ENCODE measurements at places on chromosomes 11 and 22.

DNA sequence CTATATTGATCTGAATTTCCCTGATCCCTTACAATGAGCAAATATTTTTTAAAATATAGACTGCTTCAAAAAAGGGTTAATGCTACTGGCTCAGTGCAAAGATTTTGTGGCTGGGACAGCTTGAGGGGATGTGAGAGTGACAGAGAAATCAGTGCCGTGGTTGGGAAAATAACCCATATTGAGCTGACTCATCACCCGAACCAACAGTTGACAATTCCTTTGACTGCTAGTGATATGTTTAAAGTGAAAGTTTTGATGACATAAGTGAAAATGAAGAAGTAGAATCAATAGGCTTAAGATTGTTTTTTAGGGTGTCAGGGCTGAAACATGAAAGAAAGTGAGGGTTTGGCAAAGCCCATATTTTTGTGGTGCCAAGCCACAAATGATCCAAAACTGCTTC, 257.1 kb upstream of the TENM4 start:
- DNase-seq: no peak

DNA sequence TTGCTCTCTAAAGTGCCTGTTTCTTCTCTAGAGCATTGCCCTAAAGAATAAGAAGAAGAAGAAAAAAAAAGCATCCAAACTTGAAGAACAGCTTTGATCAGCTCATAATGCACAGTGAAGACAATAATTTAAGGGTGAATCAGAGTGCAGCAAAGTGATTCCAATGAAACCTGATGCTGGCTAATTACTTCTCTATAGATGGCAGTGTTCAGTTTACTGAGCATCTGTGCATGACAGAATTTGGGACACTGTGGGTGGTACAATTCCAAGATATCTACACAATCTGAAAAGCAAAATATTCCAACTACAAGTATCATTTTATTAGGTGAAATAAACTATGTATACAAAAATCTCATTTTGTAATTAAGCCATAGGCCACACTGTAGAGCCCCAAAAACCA, 450.5 kb upstream of the CCDC90B start:
- no peak for DNase-seq

GRCh38 chr11:124882339-124883071, 15.2 kb downstream of the ROBO4 start:
- no peak for DNase-seq

DNA sequence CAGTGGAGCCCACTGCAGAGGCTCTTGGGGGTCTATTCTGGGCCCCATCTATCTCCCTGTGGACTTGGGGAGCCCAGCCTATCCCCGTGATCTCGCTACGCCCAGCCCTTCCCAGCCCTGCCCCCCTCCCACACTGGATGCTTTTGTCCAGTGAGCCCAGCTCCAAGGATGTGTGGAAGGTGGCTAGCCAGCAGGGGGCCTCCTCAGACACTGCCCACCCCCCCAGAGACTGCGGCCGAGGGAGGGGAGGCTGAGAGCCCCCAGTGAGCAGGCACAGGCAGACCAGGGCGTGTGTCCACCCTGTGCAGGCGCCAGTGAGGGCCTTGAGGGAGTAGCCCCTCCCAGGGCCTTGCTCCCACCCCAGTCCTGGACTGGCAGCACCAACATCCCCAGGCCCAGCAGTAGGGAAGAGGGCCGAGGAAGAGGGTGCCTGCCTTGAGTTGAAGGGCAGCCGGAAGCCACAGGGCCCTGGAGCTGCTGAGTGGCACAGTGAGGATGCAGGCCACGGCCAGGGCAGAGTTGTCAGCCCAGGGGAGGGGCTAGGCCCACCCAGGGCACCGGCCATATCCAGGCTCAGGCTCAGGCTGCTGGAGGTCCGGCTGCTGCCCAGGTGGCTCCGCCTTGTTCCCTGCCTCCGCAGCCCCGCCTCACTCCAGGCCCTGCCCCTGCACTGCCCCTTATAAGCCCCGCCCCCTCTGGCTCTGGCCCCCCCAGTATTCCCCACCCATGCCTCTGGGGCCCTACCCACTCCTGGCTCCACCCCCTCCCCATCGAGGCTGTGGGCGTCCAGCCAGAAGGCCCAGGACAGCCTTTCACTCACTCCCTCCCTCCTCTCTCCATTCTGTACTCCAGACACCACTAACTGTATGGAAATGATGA, 28.0 kb downstream of the MOB2 start:
- DNase-seq: peak; percentile 25

DNA sequence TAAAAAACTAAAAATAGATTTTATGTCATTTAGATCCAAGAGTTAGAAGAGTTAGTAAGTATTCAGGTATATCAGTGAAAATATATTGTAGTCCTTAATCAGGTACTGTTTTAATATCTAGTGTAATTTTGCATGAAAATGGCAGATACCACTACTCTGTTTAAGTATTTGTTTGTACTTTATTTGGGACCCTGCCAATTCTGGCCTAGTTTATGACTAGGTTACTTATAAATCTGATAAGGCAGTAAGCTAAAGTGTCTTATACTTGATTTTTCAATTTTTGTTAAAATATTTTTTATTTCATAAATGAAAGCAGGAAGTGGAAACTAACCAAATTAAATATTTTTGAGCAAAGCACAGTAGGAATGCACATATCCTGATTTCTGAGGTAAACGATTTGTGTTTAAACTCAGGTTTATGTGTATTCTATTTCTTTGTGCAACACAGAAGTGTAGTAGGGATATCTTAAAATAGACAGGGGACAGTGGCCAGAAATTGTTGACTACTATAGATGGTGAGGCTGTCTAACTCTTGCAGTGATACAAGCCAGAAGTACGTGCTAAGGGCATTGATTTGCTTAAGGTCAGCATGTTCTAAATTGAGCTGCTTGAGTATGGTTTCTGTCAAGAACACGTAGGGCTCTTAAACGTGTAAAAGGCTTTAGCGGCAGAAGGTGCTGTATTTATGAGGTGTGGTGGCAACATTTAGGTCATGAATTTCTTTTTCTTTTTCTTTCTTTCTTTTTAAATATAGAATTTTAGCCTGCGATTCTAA, 34.0 kb downstream of the HIPK3 start:
- no peak for DNase-seq

DNA sequence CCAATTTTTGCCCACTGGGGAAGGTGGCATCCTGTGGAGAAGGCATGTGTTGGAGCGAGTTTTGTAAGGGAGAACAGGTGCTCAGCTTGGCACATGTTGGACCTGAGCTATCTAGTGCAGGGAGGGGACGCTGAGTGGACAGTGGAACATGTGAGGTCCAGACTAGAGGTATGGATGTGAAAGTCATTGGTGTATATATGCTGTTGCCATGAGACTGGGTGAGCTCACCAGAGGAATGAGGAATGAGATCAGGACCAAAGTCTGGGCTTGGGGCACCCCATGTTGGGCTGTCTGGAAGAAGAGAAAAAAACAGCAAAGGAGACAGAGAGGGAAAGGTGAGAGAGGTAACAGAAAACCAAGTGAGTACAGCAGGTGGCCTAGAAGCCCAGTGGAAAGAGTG, 12.3 kb upstream of the SYT7 start:
- DNase-seq: no peak

DNA sequence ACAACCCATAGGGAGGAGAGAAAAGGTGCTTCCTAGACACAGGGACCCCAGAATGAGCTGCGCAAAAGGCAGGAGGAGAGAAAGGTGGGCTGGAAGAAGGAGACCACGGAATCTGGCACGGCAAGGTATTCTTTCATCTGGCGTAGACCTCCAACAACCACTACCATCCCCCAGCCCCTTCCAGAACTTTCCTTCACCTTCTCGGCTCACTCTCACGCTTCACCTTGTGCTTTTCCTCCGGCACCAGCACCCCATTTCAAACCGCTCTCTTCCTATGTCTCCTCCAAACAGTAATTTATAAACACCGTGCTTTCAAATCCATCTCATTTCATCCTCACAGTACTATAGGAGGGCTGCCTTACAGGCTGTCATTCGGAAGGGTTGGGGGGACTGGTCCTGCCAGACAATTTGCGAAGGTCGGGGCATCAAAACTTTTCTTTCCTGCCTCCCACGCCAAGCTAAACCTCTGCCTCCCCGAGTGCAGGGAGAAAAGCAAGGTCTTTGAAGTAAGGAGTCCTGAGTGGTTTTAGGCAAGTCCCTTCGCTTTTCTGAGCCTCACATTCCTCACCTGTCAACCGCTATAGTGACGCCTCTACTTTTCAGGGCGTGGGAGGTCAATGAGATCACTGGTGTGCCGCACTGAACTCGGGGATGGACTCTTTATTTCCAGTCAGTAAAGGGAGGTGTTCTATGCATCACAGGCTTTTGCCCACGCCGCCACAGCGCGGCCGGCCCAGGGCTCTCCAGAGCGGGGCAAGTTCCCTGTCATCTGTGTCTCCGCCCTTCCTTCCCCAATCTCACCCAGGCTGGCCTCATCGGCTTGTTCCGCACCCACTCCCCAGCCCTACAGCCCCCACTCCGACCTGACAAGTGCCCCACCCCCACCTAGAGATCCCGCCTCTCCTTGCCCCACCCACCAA, 800 bp downstream of the KCTD21 start:
- DNase-seq: no peak

- no peak for DNase-seq
Measured at GRCh38 chr11:132925825-132926469, 606.4 kb downstream of the OPCML start.

DNA sequence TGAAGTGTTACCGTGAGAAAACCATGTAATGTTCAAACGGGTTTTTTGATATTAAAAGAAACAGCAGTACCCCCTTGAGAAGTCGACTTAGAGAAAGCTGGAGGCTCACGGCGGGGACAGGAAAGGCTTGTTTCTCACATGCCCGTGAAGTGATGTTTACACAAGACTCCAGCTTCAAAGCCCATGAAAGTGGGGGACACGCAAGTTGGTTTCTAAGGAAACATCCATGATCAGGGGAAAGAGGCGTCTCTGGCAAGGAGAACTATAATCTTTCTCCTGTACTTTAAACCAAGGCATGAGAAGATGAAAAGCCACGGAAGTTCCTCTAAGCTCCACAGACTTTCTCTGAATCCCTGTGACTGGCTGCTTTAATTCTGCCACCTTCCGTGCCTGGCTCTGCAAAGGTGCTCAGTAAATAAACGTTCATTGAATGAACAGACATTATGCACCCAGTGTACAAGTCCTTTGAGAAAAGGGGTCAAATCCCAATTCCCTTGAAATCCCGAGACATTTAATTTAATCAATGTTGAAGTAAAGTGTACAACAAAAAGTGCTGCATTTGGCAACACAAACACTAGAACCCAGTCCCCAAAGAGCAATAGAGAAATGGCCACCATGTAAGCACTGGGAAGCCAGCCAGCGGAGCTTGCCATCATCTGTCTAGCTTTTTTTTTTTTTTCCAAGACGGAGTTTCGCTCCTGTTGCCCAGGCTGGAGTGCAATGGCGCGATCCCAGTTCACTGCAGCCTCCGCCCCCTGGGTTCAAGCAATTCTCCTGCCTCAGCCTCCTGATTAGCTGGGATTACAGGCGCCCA, 58.7 kb downstream of the AHNAK start:
- DNase-seq: no peak

DNA sequence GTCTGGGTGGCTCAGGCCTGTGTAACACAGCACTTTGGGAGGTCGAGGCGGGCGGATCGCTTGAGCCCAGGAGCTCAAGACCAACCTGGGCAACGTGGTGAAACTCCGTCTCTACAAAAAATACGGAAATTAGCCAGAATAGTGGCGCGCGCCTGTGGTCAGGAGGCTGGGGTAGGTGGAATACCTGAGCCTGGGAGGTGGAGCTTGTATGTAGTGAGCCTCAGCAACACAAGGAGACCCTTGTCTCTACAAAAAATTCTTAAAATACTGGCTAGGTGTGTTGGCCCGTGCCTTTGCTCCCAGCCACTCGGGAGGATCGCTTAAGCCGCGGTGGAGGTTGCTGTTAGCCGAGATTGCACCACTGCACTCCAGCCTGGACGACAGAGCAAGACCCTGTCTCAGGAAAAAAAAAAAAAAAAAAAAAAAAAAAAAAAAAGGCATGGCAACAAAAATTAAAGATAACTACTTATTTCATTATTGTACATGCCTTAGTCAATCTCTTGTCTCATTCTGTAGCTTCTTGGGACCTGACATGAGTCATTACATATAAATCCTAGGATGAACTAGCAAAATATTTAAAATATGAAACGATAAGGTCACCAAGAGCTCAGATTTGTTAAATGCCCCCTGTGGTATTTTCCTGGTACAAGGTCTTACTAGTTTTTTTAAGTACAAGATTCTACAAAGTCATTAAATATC, 1.1 kb downstream of the TAF1D start:
- DNase-seq: no peak

- DNase-seq: no peak
Measured at GRCh38 chr11:128095466-128095981, 491.8 kb downstream of the ETS1 start.

GRCh38 chr11:90698238-90698637, 475.4 kb upstream of the CHORDC1 start:
- DNase-seq: no peak

DNA sequence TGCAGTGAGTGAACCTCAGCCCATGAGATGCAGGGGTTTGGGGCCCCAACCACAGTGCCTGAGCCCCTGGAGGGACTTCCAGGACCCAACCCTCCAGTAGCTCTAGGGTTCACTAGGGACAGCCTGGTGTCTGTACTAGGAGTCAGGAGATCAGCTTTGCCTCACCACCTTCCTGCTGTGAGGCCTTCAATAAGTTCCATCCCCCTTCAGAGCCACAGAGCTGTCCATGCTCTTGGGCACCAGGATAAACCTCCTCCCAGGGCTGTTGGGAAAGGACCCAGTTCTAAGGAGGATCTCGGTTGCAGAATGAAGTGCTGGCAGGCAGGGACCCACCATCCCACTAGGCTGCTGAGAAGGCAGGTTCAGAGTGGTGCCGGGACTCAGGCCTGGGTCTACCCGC, 9.7 kb downstream of the ARHGEF17 start:
- no peak for DNase-seq

- peak; percentile 54 for DNase-seq
Measured at GRCh38 chr11:95066716-95067038, at the start of gene SRSF8. Gene SRSF8 (plus strand): TSS chr11:95066919. CDS start chr11:95067227, 308 bp downstream.

GRCh38 chr22:40436505-40437431, 66.4 kb downstream of the SGSM3 start:
- DNase-seq: peak; percentile 84

GRCh38 chr11:13260201-13260962, 17.2 kb upstream of the BMAL1 start:
- no peak for DNase-seq

DNA sequence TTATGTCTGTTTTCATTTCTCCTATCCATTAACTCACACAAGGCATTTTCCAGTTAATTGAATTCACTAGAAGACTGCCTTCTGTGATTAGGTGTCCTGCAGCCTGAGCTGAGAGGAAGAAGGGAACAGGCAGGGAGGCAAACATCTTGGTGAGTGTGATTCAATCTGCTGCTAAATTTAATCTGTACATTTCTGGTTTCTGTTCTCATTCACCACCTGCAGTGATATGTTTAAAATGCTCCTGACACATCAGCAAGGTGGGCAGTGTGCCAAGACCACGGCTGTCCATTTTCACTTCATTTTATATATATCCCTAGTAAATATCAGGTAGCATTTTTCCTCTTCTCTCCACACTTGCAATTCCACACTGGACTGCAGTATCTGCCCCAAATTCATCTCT, 416.5 kb downstream of the TMEM135 start:
- no peak for DNase-seq

Data from hematopoietic multipotent progenitor cell treated with erythropoietin and hydrocortisone succinate and interleukin-3 and kit ligand, for 8 days (in vitro differentiated cells).